ENCODE measurements at places on chromosomes 13 and 19.

- no peak for DNase-seq
Observed at GRCh38 chr19:2268480-2268830, 12.2 kb upstream of the JSRP1 start.

DNA sequence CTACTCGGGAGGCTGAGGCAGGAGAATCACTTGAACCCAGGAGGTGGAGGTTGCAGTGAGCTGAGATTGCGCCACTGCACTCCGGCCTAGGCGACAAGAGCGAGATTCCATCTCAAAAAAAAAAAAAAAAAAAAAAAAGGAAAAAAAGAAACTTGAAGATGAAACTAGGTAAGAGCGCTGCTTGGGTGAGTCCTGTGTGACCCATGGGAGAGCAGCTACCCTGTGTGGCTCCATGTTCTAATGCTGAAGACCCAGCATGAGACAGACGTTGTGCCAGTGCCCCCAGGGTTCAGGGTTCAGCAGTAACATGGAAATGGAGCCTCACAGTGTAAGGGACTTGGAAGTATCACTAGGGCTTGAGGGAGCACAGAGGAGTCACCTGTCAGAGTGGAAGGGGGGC lies 5.9 kb downstream of the ZNF784 start:
- DNase-seq, result no peak

DNA sequence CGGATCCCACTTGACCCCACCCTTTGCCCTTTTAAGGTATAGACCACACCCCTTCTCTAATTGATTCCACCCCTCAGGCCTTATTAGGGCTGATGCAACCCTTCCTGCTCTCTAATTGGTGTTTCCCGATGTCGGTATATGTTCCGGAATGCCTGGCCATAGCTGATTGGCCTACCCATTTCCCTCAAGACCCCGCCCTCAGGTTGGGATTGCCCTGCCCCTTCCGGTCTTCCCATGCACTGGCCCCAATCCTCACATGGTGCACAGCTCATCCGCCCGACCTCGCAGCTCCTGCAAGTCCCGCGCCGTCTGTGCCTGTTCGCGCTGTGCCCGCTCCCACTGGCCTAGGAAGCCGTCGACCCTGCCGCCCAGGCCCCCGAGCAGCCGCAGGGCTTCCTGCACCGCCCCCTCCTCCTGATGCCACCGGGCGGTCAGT lies 18.1 kb downstream of the TSKS start:
- no peak for DNase-seq

GRCh38 chr19:46514589-46515289 lies 19.1 kb upstream of the PNMA8B start:
- no peak for DNase-seq

DNA sequence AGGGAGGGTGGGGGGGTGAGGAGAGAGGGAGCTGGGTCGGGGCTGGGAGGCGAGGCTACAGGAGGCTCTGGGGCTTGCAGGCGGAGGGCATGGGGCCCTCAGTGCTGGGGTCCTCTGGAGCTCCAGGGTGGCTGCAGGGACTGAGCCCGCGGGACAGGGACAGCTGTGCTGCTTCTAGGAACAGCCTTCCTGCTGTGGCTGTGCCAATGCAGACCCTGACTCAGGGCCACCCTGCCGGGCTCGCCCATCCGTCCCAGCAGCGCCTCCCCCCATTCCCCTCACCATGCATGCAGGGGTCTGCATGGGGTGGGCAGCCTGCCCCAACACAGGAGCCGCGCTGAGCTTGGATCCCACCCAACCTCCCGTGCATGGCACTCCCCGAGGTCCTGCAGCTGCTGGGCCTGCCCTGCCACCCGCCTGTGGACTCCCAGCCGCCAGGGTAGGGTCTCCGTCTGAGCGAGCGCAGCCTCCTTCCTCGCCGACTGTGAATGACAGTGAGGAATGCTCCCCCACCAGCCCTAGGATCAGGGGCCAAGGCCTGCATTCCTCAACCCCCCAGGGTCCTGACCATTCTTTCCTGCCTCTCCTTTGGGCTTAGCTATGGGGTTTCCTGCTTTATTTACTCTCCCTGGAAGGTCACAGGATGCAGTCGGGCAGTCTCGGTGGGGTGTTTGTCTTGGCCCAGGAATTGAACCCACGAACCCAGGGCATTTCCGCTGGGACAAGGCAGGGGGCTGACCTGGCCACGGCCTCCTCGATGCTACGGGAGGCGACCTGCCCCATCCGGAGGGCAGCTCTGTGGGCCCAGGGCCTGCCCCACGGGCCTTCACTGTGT lies 23.4 kb downstream of the CEBPG start:
- no peak for DNase-seq

- no peak for DNase-seq
Observed at GRCh38 chr13:93413972-93414717, 187.5 kb downstream of the GPC6 start.

- DNase-seq, result peak; percentile 49
Observed at GRCh38 chr19:55700813-55701212, 25.8 kb downstream of the EPN1 start.

DNA sequence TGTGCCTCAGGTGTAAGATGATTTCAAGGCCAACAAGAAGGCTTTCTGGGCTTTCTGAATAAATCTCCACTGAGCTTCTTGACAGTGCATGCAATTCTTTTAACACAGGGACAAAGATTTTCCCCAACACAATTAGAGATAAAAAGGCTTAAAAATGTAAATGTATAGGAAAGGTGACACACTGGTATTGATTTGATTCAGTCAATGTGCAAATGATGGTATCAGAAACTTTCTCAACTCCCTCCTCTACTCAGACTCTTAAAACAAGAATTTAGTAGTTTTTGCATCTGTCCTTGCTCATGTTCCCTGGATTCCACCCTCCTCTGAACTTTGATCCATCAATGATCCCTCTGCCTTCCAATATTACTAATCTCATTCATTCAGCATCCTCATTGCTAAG lies 111.6 kb upstream of the FNDC3A start:
- DNase-seq, result no peak

GRCh38 chr13:98484289-98485219 lies 92.4 kb downstream of the STK24 start:
- peak; percentile 95 for DNase-seq

- DNase-seq, result peak; percentile 63
Observed at GRCh38 chr13:31951215-31951678, 80.3 kb upstream of the FRY start.

GRCh38 chr19:31146546-31147183 lies 202.6 kb downstream of the TSHZ3 start:
- no peak for DNase-seq

Measured in lower leg skin (tissue), 4 donors.